ENCODE measurements at places on chromosomes 1 and 21.
A peak's percentile ranks its signal among the peaks of the same experiment; 100 is the strongest.

DNA sequence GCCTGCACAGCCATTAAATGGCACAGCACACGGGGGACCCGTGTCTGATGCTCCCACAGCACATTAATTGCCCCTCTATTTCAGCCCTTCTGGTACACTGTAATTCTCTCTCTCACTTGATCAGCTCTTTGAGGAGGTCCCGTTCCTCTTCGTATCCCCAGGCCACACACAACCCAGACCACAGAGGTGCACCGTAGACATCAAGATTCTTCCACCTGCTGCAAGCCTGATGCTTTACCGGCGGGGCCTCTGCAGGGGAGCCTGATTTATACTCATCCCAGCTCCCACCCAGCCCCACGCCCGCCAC is 759 bp downstream of the SMYD3 start:
- DNase-seq, result no peak

- DNase-seq, result no peak
Observed at GRCh38 chr21:41011951-41012366, 156.0 kb upstream of the BACE2 start.

- no peak for DNase-seq
Observed at GRCh38 chr1:219973213-219973612, 44.9 kb upstream of the SLC30A10 start.

DNA sequence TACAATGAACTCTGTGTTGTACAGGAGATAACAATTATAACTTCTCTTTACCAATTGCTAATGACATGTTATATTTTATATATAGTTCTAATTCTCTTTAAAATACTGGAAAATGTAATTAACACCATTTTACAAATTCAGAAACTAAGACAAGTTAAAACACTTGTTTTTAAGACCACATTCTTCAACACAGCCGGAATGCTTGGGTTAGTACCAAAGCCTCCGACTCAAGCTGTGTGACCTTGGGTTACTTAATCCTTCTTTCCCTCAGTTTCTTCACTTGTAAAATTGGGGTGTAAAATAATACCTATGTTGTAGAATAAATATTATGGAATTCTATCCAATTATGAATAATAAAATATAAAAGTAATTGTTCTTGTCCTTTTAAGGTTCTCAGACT is 378.7 kb downstream of the USH2A start:
- DNase-seq, result no peak

- peak; percentile 88 for DNase-seq
Observed at GRCh38 chr21:39348355-39349210, at the start of gene HMGN1. HMGN1 (minus strand) TSS chr21:39349088; CDS start chr21:39348917, 171 bp downstream.

GRCh38 chr1:167333124-167333523 is 112.4 kb downstream of the POU2F1 start:
- DNase-seq, result no peak

GRCh38 chr1:186736971-186737685 is 56.9 kb upstream of the PTGS2 start:
- no peak for DNase-seq

DNA sequence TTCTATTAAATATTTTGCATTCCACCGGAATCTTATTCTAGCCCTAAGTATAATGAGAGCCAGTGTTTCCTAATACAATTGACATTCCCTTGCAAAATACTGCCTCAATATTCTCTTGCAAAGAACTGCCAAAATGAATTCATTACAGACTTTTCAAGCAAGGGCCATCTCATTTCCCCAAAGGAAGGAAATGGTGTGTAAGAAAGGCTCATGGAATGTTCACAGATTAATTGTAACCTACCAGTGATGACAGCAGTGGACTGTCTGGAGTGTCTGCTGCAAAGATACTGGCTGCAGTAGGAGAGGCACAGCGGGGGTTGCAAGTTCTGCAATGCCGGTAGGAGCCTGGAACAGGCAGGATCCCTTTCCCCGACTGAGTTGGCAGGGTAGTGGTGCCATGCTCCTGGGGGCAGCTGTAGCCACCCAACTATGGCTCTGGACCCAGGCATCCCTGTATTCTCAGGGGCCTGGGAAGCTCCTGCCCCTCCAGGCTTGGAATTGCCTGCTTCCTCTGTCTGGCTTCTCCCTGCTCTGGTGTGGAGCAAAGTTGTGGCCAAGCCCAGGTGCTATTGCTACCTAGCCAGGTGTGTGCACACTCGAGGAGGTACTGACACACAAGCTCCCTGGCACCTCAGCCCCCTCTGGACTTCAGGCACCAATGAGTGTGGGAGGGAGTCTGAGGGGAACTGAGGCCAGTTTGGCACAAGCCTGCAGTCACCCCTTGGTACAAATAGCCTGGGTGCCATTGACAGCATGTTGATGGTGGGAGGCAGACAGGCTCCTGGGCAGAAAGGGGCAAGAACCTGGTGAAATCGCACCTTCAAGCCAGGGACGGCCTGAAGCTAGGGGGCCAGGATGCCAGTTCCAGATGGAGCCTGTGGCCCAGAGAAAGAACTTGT is 1371.0 kb downstream of the KCNT2 start:
- no peak for DNase-seq

DNA sequence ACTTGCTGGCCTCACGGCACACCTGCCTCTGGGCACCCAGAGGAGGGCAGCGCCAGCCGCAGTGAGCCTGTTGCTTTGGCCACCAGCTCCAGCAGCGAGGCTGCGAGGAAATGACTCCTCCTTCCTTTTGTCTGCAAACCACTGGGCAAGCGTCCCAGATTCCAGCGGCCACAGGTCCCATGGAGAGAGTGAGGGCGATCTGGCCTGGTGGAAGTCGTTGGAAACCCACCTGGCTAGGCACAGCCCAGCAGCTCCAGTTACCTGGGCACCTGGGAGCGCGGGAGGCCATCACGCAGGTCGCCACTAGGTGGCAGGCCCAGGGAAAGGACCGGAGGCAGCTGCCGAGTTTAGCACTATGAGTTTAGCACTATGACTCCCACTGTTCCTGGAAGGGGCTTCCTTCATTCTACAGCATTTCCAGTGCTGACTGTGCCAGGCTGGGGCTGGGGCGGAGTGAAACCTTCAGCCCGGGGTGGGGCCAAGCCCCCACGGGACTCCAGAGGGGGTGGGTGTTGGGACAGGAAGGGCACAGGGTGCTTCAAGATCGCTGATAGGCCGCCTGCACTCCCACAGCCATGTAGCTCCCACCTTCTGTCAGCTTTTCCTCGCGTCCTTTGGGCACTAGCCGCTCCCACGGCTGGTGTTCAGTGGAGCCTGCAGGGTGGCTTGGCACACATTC is 1.1 kb upstream of the ESPN start:
- DNase-seq, result peak; percentile 67

- no peak for DNase-seq
Observed at GRCh38 chr1:2202843-2203601, 8.4 kb upstream of the FAAP20 start.

- DNase-seq, result no peak
Observed at GRCh38 chr1:226722901-226723656, 16.0 kb downstream of the ITPKB start.

GRCh38 chr1:64595871-64596515 is 126.1 kb downstream of the CACHD1 start:
- DNase-seq, result no peak

DNA sequence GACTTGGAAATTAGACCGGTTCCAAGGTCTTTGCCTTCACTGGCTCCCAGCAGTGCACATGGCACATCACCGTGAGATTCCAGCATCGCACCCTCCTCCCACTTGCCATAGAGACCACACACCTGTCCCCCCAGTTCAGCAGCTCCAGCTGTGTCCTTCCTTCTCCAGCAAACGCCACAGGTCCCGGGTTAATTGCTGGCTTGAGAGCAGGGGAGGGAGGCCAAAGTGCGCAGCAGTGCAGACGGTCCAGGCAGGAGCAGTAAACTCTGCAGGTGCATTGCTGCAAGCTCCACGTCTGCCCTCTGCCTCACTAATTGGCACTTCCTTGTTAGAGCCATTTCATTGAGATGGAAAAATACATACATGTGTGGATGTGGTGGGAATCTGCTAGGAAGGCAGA is 65.3 kb downstream of the KLHDC7A start:
- no peak for DNase-seq

DNA sequence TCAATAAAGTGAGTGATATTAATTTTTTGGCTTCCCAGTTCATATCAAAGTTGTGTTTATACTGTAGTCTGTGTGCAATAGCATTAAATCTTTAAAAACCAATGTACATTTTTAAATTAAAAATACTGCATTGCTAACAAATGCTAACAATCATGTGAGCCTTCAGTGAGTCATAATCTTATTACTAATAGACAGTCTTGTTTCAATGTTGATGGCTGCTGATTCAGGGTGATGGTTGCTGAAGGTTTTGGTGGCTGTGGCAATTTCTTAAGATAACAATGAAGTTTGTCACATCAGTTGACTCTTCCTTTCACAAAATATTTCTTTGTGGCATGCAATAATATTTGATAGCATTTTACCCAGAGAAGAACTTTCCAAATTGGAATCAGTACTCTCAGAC is 109.0 kb downstream of the ZMYM4 start:
- DNase-seq, result no peak

DNA sequence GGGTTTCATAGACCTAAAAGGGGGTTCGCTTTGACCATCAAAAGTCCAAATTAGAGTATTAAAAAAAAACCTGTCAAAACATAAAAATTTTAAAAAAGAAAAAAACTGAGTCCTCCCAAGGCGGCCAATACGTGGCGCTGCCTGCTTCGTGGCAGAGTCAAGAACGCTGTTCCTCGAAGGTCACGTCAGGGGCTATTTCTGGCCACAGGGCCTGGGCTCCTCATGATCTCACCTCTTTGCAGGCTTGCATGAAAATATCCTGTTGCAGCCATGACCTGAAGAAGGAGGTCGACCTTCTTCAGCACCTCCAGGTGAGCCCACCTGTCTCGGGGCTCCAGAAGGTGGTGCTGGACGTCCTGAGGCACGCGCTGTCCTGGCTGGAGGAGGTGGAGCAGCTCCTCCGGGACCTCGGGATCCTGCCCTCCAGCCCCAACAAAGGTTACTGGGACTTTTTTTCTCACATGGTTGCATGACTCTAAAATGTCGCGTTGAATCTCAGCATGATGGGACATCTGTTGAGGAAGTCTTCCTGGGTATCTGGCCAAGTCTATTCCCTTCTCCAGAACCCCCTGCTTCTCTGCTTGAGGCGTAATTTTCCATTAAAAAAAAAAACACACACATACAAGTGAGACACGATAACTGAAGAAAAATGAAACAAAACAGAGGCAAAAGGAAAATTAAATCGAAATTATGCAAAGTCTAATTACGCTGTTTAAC is 80.4 kb upstream of the EFHD2 start:
- DNase-seq, result no peak

GRCh38 chr1:207822124-207822601 is 70.3 kb downstream of the CD46 start:
- DNase-seq, result no peak

GRCh38 chr21:35779690-35780570 is 280.4 kb downstream of the SETD4 start:
- DNase-seq, result no peak

- DNase-seq, result no peak
Observed at GRCh38 chr1:61332796-61333195, 250.4 kb downstream of the NFIA start.

DNA sequence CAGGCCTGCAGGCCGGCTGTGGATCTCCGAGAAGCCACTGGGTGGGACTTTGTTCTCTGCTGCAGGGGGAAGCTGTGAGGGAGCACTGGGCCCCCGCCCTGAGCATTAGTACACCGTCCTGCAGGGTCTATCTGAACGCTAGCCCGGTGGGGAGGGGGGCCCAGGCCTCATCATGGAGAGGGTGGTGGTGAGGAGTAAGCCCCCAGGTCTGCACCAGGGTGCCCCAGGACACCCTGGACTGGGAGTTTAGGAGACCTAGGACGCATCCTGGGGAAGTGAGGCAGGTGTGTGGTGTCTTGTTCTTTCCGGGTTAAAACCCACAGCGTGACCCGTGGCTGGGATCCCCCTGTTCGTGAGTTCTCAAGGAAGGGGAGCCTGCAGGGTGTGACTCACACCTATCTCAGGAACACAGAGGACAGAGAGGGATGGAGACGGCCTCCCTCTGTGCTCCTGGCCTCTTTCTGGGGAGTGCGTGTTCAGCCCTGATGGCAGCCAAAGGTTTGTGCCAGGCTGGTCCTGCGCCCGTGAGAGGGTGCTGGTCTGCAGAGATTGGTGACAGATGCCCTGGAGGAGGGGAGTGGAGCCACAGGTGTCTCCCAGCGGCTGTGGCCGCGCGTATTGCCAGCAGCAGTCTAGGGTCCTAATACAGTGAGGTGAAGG is 44.8 kb downstream of the AGPAT3 start:
- DNase-seq, result no peak

- DNase-seq, result peak; percentile 10
Observed at GRCh38 chr21:41369105-41369919, 7.5 kb downstream of the MX2 start.

DNA sequence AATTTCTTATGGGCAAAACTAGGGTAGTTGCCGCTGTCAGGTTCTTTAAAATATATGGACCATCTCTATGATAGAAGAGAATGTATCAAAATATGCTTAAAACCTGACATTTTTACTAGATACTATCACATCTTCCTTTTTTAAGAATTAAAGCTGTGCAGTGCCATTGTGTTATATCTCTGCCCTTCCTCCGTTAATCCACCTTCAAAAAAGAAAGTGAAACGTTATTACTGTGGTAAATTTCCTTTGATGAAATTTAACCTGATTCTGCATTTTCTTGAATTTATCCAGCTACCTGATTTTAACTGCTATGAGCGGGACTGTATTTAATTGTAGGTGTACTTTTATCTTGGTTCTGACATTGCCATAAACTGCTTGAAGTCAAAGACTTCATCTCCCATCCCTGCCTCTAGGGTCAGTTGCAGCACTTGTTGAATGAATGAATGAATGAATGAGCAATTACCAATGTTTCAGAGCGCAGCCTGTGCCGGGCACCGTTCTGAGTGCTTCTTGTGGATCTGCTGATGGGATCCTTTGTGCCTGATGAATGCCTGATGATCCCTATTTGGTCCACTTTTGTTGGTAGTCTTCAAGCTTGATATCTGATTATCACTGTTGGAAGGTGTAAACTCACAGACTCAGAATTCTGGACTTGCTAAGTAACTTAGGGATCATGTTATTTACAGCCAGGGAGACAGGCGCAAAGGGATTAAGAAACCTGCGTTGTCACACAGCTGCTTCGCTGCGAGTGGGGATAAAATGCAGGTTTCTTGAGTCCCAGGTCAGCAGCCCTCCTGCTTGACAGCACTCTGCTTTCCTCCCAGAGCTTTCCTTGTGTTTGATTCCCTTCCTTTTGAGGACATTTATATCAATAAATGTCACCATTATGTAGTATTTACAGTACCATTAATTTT is 30.1 kb downstream of the SMYD2 start:
- DNase-seq, result peak; percentile 10

DNA sequence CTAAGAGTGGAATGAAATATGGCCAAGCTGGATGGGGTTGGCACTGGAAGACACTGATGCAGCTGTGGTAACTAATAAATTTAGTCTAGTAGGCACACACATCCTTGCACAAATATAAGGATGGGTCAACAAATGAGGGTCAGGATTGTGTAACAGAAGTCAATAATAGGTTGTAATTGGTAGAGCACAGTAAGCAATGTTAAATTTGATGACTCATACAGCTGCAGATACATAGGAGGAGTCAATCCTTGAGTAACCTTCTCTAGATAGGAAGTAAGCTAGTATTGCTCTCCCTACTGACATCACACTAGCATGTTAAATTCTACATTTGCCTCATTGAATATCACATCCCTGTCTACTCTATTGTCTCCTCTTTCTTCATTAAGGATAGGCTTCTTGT is 332.1 kb downstream of the PTPRC start:
- DNase-seq, result no peak
